NCI-H1436 treated with DMSO at 0.1 percent for 48 hours (cell line): ENCODE measurements at places on chromosomes 3 and 15.

- DNase-seq, result no peak
Measured at GRCh38 chr15:39454189-39454986, 126.5 kb upstream of the THBS1 start.

DNA sequence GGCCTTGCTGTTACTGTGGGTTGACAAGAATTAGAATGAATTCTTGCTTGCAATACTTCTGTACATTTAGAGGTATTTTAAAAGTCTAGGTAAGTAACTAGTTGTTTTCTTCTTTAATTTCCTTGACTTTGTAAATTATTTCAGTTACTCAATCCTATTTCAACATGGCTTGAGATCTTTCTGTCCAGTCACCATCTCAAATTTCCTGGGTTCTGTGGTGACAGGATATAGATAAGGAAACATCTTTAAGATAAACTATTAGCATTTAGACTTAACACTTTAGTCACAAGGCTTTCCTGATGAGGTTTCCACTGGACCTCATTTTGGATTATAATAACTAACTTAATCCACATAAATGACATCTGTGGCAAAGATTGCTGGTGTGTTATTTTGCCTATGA, 195.9 kb upstream of the DPH6 start:
- DNase-seq, result no peak

GRCh38 chr3:18426597-18427193, 1.6 kb upstream of the SATB1 start:
- DNase-seq, result no peak

DNA sequence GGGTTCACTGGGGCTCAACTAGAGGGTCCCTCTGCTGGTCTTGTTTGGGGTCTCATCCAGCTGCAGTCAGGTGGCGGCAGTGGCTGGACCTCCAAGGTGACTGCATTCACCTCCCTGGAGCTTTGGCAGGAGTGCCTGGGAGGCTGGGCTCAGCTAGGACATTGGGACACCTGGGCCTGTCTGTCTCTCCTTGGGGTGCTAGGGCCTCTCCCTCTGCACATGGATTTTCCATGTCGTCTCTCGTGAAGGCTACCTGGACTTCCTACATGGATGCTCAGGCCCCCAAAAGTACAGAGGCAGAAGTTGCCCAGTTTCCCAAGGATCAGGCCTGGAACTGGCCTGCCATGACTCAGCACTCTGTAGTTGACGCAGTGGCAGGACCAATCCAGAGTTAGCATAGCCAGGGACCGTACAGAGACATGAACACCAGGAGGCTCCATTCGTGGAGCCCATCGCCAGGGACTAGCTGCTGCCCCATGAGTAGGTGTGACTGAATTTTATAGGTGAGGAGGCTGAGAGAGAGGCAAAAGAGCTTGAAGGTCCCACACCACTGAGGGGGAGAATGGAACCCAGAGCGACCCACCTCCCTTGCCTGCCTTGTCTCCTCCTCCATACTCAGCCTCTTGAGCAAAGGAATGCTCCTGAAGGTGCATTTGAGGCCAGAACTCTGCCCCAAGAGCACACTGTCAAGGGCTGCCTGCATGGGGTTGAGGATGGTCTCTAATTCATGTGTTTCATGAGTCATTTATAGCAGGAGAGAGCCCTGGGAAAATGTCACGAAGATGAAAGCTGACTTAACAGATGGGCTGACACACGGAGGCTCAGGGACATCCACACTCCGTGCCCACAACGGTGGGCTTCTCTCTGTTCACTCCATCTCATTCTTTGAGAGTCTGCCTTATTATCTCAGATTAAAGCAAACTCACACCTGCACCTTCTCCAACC, 13.0 kb upstream of the ALDH1A3 start:
- DNase-seq, result no peak

DNA sequence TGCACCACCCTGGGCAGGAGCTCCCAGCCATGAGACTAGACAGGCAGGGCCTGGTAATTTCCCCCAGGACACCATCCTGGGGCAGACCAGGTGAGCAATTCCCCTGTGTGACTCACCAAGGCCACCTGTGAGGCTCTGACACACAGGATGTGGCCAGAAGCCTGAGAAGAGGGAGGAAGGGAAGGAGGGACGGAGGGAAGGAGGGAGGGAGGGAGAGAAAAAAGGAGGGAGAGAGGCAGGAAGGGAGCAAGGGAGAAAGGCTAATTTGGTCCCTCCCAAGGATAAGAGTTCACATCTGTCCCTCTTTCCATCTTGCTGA, 25.9 kb downstream of the WNT7A start:
- DNase-seq, result no peak

- no peak for DNase-seq
Measured at GRCh38 chr3:100613721-100614390, 4.5 kb downstream of the ADGRG7 start.

GRCh38 chr3:149042789-149043386, 43.4 kb downstream of the HLTF start:
- no peak for DNase-seq

DNA sequence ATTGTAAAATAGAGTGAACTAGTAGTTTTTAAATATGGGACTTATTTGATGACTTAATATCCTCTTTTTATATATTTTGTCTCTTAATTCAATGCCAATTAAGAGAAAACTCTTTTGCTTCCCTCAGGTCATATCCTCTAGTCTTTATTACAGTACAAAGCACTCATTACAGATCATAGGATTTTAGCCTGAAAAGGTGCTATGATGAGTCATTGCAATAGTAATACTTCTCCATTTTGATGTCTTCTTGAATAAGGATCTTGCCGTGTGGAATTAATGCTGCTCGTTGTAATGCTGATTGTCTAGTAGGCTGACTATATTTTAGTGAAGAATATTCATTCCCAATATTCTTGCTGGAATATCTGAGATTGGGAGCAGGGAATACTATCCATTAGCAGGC, 612.2 kb upstream of the GOLIM4 start:
- no peak for DNase-seq

DNA sequence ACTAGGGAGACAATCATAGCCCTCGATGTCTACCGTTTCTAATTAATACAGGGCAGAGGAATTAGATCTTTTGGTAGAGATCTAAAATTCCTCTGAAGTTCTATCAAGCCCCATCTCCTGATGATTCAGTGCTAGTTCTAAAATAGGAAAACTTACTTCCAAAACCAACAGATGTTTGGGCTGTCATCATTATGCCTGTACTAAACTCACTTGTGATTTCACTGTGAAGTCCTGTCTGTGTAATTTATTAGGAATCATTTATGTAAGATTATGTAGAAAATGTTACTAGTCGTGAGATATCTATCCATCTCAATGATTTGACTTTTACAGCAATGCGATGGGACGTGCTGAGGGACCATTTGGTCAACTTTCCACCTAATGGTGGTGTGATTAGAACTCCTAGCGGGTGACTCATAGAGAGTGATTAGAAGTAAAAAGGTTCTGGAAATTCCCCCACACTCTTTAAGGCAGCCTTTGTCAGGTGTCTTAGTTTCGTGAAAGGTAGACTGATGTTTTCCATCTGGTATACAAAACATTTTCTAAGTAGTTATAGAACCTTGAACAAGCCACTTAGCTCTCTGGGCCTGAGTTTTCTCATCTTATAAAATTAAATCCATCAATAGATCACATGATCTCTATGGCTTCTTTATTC, 34.2 kb downstream of the LIPC start:
- DNase-seq, result no peak

DNA sequence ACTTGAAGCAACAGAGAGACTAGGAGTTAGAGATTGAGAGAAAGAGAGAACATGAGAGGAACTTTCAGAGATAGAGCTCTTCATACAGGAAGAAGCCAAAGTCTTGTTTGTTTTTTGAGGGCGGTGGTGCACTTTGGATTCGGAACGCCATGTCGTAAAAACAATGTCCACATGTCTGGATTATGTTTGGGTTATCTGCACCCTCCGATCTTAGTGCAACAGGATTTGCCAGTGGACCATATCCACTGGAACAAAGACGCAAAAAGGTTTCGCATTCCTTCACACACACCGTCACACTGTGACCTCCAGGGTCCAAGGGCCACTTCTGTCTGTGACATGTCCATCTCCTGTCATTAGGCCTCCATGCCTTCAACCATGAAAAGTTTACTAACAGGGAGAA, 141.8 kb upstream of the ATP11B start:
- no peak for DNase-seq

DNA sequence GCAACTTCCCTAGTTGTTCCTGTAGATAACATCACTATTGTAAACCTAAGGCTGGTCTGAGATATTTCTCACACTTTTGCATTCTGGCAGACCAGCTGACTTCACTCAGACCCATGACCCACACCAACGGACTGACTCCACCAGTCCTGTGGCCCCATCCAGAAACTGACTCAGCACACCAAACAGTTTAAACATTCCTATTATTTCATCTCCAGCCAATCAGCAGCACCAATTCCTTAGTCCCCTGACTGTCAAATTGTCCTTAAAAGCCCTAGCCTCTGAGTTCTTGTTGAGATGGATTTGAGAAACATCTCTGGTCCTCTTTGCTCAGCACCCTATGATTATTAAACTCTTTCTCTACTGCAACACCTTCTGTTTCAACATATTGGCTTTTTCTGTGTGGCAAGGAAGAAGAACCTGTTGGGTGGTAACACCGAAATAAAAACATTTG, 12.2 kb upstream of the IDH2 start:
- DNase-seq, result no peak

- DNase-seq, result no peak
Measured at GRCh38 chr15:91186904-91187656, 87.0 kb downstream of the SV2B start.

GRCh38 chr15:95121191-95121590, 889.8 kb downstream of the MCTP2 start:
- no peak for DNase-seq

DNA sequence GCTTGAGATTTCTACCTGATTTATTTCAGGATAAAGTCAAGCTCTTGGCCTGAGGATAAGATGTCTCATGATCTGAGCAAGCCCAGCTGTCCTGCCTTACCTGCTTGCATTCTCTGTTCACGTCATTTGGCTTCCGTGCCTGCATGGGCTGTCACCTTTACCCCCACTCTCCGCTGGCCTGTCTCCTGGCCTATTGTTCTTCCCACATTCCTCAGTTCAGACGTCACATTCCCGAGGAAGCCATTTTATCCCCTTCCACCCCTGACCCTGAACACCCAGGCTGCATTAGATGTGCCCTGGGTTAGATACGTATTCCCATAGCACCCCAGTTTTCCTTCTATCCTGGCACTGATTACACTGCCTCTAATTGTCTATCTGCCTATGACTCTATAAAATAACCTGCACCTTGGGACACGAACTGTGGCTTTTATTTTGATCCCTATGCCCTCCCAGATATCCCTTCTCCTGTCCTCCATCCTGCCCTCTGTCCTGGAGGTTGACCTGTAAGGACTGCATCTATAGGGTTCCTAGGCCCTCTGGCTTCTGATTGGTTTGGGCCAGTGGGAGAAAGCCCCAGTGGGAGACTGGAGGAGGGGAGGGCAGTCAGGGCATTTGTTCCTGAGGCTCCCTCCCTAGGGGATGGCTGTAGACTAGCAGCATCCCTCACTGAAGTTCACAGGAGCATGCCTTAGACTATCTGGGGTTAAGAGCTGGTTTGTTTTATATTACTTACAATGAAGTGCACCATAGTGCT, 19.2 kb upstream of the UBE2Q2 start:
- no peak for DNase-seq

GRCh38 chr3:70108072-70108471, 108.5 kb downstream of the SAMMSON start:
- no peak for DNase-seq

- no peak for DNase-seq
Measured at GRCh38 chr3:72776-73175, 123.8 kb upstream of the CHL1 start.

GRCh38 chr15:85973584-85974347, 105.9 kb upstream of the AGBL1 start:
- DNase-seq, result no peak

DNA sequence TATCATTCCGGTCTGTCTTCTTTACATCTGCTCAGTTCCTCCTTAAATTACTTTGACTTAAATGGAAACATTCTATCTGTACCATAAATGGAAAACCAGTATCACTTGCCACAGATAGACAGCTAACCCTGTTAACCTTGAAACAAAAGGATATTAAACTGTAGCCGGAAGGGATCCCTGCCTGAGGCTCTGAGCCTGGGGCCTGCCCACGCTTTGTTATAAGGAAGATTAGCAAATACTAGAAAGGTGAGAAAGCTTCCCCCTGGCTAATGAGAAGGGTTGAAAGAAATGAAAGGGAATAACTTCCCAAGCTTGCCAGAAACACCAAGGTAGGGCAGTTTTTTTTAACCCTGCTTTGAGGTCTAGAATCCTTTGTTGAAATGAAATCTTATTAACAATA, 927.6 kb downstream of the FHIT start:
- no peak for DNase-seq

DNA sequence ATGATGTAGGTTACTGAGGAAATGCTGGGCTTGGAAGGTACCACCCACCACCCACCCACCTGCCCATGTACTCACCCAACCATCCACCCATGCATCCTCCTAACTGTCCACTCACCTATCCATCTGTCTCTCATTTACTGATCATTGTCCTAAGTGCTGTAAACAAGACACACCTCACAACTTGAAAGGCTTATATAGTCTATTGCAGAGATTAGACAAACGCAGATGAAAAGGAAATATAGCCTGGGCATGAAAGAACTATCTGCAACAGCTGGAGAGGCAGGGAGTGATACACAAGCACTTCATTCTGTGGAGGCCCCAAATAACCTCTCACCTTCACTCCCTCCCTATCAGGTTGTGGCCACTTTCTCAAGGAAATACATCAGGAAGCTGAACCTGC, 54.0 kb downstream of the DAPK2 start:
- no peak for DNase-seq

- no peak for DNase-seq
Measured at GRCh38 chr15:48392356-48392755, 61.1 kb downstream of the DUT start.

DNA sequence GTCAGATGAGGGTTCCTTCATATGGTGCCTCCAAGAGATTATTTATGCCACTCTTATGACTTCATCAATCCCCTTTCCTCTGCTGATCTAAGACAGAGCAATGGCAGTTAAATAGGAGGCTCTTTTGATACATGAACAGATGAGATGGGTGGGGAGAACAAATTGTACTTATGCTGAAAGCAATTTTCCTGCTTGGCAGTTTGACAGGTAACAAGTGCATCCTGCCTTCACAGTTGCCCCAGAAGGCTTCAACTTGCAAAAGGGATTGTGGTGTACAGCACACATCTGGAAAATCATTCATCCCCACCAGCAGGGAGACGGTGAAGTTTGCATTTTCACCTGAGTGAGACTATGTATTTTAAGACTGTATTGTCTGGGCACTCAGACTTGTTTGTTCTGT, 27.3 kb downstream of the ENTPD3 start:
- no peak for DNase-seq

DNA sequence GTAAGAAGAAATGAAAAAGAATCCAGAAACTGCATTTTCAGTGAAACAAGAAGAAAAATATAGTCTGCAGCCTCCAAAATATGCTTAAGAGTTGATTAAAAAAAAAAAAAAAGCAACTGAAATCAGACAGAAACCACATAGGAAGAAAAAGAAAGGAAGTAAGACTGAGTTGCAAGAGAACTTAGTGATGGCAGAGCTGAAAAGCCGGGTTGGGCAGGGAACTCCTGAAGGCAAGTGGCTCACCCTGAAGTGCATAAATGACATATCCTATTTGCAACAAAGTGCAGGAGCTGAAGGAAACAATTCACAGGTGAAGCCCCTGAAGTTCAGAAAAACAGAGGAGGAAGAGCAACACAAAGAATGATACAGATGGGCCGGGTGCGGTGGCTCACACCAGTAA, 108.8 kb upstream of the SLC25A36 start:
- no peak for DNase-seq
